H7 (cell line): ENCODE measurements at places on chromosomes 2 and 18.

DNA sequence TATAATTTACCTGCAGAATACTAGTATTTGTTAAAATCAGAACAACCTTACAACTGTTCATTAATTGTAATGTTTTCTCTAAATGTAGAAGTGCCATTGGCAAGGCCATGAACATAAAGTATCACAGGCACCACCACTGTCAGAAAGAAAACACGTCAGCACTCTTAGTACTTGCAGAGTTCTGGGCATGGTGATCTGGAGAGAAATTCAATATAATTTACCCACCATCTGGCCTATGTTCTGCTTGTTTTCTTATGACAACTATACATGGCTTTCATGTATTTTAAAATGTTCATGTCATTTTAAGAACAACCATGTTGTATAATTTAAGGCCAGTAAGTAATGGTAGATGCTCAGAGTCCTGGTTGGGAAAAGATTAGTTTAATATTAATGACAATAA lies 114.2 kb upstream of the SULT1C3 start:
- no peak for DNase-seq

DNA sequence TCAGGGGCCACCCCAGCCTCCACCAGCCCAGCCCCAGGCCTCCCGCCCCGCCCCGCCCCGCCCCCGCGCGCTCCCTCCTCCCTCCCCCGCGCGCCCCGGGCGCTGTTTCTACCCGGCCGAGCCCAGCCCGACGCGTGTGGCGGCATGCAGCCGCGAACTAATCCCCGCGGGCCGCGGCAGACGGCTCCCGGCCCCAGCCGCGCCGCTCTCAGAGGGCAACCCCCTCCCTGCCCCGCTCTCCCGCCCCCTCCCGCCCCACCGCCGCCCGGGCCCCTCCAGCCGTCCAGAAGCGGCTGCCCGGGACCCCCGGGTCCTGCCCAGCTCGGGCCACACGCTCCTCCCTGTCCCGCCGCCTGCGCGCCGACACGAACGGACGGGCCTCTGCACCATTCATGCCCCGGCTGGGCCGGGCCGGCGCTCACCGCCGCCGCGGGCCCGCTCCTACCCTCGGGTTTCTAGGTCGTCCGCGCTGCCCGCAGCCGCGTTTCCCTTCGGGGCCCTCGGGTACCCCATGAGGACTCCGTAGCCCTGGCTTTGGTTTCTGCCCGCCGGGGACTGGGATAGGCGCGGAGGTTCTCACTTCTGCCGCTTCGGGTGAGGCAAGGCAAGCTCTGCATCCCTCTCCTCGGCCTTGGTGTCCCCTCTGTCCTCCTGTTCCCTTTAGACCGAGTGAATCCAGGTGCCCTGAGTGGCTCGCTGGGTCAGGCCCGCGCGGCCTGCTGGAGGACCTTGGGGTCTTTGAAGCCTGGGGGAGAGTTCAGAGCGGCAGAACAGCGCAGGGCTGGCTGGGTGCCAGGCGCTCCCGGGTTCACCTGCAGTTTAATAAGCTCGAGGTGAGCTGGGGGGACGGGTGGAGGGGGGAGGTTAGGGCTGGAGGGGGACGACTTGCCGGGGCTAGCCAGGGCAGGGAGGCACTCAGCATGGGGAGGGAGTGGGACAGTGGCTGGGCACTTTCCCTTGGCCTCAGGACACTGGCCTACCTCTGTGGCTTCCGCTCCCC lies 3.1 kb downstream of the WNT10A start:
- DNase-seq, result peak; percentile 88

DNA sequence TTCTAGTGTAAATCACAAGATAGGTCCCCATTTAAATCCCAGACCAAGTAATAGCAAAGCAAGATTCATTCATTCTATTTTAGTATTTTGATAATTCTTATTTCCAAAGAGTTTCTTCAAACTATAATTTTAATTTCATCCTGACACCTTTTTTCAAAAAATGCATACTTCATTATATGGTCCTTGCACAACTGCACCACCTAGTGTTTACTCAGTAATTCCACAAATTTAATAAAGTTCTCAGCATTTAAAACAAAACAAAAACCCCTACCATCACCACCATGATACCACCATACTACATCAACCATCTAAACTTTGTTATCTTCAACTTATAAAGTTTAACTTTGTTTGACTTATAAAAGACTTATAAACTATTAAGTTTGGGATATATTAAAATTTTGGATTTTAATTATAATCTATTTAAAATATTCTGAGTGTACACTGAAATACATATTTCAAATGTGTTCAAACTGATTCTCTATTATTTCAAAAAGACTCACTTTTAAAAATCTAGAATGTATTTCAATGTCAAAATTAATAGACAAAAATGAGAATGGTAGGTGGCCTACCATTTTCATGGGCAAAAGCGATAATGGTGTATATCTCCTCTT lies 44.2 kb downstream of the WDPCP start:
- no peak for DNase-seq

- no peak for DNase-seq
These were observed 98.4 kb downstream of the EHBP1 start for GRCh38 chr2:62803961-62804360.

- no peak for DNase-seq
These were observed 16.8 kb upstream of the AGFG1 start for GRCh38 chr2:227455200-227455599.

GRCh38 chr2:104871972-104872865 lies 18.3 kb downstream of the POU3F3 start:
- DNase-seq, result peak; percentile 95

- no peak for DNase-seq
These were observed 91.6 kb upstream of the ARL5A start for GRCh38 chr2:151919786-151920185.

- peak; percentile 82 for DNase-seq
These were observed 1.7 kb downstream of the NCK2 start for GRCh38 chr2:105746177-105747080.

DNA sequence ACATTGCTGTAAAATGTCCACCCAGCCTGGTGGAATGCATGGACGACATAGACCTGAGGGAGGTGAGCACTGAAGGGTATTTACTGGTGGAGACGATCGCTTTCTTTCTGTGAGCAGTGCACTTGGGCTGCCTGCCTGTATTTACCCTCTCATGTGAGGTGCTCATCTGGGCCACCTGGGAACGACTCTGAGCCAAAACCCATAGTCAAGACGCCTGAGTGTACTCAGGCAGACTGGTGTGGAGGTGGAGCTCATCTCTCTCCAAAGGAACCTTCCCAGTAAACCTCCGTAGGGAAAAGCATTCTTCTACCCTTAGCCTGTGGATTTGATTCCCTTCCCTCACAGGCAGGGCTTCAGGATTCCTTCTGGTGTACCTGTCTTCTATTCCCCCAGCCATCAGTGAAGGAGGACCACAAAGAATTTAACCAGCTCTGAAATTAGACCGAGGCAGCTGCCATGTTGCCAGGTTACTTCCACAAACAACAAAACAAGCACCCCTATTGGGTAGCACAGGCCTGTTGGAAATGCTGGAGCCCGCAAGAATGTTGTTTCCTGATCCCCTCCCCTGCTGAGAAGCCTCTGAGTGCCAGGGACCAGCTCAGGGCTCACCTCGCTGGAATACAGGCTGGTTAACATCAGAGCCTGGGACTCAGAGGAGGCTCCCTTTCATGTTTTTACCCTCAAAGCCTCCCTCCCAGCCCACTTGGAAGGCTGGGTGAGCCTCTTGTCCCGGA lies 47.5 kb upstream of the TXNDC2 start:
- DNase-seq, result peak; percentile 79

GRCh38 chr2:232273903-232274643 lies 104.5 kb upstream of the ALPP start:
- no peak for DNase-seq

- no peak for DNase-seq
These were observed 40.9 kb upstream of the SP140L start for GRCh38 chr2:230286048-230286447.

GRCh38 chr2:224638301-224638823 lies 53.2 kb upstream of the CUL3 start:
- DNase-seq, result no peak

DNA sequence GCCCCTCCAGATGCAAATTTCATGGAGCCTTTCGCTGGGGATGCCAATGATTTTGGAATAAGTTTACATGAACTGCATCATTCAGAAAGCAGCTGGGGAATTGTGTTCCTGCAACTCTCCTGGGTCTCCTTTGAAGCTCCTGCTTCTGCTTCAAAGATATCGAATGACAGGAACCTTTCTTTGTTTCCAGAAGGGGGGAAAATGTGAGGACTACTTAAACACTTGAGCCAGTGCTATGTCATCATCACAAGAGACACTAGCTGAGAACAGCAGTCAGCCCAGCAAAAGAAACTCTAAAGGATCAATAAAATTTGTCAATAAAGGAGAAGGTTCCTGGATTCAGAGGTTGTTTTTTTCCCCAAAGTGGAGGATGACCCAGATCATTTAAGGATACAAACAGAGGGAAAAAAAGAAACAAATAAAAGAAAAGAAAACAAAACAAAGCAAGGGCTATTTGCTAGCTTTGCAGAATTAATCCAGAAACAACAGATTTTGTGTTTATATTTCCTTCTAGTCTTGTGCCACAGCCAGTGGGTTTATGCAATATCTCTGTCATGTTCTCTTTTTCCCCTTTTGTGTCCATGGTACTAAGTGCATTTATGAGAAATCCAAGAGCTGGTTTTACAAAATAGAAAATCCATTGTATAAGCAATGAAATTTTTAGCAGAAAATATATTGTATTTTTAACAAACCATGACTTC lies 463.7 kb downstream of the CDH2 start:
- no peak for DNase-seq

DNA sequence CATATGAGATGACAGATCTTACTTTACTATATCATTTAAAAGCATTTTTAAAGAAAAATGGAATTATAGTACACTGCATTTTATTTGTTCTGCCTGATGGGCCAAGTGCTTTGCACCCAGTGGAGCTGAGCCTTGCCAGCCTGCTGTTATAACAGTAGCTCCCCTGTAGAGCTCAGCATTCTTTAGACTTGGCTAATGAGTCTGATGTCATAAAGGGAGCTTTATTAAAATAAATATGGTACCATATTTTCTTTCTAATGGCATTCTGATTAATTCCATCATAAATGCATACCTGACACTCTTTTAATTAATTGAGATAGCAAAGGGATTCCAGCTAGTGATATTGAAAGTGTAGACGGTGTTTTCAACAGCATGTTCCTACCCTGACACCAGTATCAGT lies 40.7 kb downstream of the PARD3B start:
- DNase-seq, result no peak

DNA sequence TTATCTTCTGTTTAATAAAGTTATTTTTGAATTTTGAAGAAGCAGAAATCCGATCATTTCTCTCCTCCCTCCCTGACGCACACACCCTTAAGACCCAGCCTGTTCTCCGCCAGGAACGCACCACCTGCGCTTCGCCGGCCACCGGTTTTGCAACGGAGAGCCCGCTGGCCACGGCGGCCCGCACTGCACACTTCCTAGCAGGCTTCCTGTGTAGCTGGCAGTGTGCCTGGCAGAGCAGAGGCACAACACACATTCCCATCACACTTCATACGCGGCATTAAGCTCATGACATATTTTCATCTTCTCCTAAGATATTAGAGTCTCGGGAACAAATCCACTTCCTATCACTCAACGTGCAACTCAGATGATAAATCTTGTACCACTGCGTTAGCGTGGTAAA lies 148.0 kb downstream of the HDAC4 start:
- DNase-seq, result no peak

DNA sequence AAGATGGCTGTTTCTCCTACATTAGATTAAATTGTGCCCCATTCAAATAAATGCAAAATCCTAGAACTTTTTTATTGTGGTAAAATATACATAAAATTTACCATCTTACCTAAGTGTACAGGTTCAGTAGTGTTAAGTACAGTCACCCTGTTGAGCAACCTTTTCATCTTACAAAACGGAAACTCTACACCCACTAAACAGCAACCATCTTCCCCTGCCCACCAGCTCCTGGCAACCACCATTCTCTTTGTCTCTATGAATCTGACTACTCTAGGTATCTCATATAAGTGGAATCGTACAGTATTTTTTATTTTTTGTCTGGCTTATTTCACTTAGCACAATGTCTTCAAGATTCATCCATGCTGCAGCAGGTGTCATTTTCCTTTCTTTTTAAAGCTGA lies 53.0 kb downstream of the ASXL2 start:
- no peak for DNase-seq

DNA sequence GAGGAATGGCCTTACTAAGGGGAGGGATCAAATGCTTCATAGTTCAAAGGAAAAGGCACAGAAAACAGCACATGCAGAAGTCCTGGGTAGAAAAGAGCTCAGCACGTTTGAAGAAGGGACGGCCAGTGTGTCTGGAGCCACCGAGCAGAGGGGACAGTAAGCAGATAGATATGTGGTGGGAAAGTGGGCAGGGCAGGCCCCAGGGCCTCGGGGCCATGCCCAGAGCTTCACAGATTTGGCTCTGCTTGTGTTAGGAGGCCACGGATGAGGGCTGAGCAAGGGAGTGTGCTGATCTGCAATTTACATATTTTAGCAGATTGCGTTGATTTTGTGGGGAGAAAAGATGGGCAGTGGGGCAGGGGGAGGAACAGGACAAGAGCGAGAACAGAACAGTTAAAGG lies 343.1 kb downstream of the LPIN1 start:
- no peak for DNase-seq

DNA sequence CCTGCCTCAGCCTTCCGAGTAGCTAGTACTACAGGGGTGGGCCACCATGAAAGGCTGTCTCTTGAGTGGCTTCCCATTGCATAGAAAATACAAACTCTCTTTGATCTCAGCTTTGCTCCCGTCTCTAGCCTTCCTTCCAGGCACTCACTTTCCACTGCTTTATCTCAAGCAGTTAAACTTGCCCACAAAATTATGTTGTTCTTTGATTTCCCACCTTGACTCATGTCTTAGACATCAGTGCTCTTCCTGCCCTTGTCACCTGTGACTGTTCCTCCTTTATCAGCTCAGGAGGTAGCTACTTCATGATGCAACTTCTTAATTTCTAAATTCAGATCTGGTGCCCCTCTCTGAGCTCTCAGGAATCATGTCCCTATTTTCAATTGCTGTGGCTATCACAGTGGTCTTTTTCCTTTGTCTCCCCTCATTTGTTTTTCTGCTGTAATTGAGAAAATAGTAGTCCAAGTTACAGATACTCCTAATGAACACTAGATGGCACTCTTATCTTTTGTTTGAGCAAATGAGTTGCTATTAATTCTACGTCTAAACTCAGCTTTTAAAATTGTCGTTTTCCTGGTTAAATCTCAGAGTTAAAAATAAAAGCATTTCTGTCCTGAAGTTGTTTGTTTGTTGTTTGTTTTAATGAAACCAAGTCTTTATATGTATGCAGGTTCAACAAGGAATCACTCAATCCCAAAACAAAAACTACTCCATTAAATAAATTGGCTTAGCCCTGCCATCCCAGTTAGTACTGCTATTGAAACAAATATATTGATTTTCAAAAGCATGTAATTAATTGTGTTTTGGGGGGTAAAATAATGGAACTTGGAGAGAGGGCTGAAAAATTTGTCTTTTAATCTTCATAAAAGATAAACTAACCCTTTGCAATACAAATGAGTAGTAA lies 46.9 kb upstream of the GREB1L start:
- no peak for DNase-seq

DNA sequence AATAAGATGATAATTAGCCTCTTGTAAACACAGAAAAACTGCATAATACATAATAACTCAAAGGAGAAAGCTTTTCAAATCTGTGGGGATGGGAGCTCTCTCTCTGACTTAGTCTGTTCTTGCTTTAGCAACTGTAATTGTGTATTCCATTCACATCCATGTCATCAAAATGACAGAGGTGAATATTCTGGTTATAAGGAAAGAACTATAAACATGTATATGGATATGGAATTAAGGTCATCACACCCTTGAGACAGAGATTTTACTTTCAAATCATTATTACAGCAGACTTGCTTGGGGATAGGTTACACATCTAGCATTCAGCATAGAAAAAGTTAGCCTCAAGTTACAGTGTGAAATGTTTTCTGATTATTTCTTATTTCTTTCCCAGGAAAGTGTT lies 497.7 kb downstream of the LRP1B start:
- DNase-seq, result no peak
